CD8-positive, alpha-beta T cell (primary cell): ENCODE measurements at places on chromosomes 2 and 18.

DNA sequence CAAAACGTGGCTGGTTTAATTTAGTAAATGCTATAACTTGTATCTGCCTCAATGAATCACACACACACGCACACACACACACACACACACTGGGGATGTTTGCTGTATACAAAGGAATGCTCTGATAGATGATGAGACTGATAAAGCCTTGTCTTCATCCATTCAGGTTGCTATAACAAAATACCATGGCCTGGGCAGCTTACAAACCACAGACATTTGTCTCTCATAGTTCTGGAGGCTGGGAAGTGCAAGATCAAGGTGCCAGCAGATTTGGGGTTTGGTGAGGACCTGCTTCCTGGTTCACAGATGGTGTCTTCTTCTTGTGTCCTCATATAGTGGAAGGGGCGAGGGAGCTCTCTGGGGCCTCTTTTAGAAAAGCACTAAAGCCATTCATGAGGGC is 149.5 kb upstream of the HDAC4 start:
- no peak for DNase-seq

DNA sequence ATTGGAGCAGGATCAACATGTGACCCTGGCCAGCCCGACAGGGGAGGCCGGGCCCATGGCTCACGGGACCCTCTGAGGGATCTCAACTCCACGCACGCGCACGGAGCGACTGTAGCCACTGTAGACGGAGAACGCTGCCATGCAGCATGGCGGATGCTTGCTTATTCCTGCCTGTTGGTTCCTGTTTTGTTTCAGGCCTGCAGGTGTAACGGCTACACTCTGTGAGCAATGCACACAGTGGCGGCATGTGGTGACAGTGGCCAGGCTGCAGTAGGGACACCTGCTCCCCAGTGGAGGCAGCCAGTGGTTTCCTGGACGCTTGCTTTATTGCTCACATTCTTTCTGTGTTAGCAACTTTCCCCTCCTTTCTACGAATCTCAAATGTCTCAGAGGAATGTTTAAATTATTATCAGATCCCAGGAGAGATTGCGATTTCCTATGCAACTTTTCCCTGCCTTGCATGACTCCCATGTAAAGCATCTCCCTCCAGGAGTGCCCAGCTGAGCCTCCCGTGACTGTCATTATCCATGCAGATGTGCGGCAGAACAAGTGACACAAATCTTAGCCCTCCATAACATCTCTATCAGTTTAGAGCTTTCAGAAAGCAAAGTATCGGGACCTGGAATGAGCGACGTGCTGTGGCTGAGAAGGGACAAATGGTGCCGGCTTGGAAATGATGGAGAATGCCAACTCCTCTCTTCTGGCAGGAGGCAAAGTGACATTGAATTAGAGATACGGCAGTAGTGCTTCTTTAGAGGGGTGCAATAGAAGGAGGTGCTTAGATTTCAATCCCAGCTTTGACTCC is 209.7 kb downstream of the ASB1 start:
- no peak for DNase-seq

DNA sequence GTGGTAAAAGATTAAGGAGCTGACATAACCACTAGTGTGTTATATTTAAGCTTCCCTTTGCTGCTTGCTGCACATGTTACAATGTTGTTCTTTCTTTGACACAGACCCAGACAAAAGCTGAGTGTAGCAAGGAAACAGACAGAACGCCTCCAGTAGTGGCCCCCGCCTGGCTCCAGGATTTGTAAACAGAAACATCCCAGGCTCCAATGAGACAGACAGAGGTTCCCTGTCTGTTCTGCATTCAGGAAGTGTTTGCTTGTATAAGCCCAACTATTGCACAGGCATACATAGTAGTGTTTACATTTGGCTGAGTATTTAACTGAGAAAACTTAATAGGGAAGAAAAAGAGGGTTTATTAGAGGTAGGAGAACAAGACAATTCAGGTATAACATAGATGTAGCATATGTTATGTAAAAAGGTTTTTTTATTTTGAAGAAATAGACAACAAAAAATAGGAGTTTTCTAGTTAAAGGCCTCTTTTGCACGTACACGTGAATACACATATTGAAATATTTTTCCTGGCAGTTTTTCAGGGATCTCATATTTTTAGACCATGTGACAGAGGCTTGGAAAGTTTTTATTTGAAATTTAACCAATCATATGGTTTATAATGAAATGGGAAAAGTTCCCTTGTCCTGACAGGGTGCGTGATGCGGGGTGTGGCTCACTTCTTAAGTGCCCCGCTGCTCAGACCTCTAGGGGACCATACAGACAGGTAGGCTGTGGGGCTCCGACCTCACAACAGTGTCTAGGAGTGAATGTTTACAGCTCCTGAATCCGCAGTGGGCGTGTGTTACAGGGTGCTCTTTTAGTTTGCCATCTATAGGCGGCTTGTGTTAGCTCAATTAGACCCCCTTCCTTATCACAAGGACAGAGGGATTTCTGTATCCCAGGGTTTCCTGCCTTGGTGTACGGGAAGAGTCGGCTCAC is 118.4 kb downstream of the BMPR2 start:
- no peak for DNase-seq

DNA sequence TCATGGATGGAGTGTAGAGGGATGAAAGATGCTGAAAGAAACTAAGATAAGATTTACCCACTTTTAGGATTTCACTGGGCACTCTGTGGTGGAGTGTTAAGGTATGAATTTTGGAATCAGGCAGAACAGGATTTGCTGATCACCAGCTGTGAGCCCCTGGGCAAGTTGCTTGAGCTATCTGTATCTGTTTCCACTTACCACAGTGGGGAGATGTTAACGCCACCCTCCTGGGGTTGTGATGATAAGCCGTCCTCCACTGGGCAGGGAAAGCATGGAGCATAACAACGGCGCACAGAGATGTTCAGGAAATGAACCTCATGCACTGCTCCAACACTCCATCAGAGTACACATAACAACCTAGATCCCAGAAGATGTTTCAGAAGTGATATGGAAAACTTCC is 160.6 kb downstream of the MTCL1 start:
- DNase-seq: no peak

- DNase-seq: no peak
Observed at GRCh38 chr18:23994361-23994902, 20.1 kb upstream of the TTC39C start.
